Amniotic stem cell (primary cell): ENCODE measurements at places on chromosomes 7 and 10.

GRCh38 chr10:109616359-109616980, 306.8 kb downstream of the XPNPEP1 start:
- DNase-seq, result no peak

GRCh38 chr7:512541-513311, 6.9 kb downstream of the PDGFA start:
- no peak for DNase-seq

DNA sequence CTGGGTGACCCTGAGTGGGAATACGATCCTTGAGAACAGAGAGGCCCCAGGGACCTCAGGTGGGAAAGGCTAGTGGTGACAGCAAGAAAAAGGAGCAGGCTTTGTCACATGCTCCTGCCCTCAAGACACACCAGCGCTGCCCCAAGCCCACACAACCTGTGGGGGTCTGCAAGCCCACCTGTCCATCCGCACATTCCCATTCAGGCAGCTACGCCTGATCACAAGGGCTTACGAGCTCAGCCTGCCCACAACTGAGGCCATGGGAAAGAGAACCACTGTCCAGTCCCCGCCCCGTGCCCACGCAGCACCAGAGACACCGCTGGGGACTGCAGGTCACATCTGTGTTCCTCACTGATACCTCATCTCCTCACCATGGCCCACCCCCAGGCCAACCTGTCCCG, 26.7 kb downstream of the EBF3 start:
- DNase-seq, result no peak

- no peak for DNase-seq
These were observed 581 bp downstream of the CLCN1 start for GRCh38 chr7:143316492-143316891.

- DNase-seq, result no peak
These were observed 39.0 kb downstream of the VSTM4 start for GRCh38 chr10:49076319-49076718.

DNA sequence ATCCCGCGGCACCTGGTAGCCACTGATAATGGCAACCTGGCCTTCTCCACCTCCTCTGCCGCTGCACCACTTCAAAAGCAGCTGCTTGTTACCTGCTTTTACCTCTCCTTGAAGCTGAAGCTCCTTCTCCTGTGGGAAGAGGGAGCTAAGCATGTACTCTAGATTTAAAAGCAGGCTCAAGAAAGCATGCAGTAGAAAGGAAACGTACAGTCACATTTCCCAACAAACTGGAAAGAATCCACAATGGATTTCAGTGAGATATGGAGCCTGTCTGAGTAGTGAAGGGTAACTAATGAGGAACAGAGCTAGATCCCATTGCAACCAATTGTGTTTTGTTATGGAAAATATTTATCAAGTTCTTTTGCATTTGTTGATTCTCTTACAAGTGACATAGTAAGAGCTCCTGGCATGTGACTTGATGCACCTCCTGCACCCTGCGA, 457.4 kb upstream of the GALNT17 start:
- DNase-seq, result no peak

DNA sequence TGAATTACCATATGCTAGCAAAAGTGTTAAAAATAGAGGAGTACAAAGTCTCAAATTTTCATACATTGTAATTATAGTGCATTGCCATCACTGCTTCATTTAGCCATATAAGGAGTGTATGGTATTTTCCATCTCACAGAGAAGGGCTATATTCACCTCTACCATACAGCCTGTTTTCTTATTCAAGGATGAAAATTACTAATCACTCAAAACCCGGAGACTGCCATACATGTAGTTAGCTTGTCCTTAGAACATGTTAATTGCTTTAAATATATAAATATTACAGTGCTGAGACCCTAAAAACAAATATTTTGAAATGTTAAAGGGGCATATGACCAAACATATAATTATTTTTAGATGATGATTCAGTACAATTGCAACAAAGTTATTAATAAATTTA, 49.4 kb downstream of the CPEB3 start:
- no peak for DNase-seq
